ENCODE measurements at places on chromosomes 13 and 19.

- DNase-seq: peak; percentile 27
Observed at GRCh38 chr19:43148233-43148632, 38.1 kb downstream of the PSG5 start.

- peak; percentile 5 for DNase-seq
Observed at GRCh38 chr19:51511353-51511752, 9.8 kb upstream of the SIGLEC12 start.

DNA sequence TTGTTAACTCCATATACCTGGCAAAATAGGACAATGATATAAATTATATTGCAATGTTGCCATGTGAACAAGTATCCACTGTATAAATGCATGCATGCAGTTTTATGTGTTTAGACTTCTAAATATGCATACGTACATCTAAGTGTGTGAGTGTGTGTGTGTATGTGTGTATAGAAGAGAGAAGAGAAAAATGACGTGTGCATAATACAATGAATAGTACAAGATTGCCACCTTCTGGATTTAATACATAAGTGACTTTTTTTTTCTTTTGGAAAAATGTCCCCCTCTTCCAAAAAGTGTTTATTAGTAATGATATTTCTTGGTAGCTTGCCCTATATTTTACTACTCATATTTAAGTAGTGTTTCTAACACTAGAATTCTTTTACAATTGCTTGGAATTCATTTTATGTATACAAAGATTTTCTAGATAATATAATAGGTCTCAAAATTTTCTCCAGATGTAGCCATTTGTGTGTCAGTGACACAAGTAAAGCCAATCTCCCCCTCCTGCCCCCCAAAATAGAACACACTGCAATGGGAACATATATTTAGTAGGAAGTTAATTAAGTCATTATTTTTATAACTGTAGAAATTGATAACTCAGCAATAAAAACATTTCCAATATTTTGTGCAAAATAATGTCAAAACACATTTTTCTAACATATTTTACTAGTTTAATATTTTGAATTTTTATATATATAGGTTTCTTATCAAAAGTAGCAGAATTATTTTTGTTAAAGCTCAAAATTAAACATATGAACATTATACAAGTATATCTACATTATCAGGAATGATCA, 783.3 kb upstream of the ATXN8OS start:
- peak; percentile 39 for DNase-seq

- no peak for DNase-seq
Observed at GRCh38 chr19:56110515-56111448, 10.3 kb downstream of the ZNF787 start.

DNA sequence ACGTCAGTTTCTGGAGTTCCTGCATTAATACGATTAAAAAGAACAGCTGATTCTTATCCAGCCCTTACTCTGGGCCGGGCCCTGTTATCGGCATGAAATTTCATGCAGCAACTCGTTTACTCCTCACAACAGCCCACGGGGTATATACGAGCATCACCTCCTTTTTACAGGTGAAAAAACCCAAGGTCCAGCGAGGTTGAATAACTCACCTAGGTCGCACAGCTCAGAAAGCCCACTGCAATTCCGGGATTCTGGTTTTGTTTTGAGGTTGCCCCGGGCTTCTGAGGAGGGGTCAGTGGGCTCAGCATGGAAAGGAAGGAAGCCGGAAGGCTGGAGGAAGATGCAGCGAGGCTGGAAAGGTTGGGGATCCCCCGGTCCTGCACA, 577 bp upstream of the ACP7 start:
- no peak for DNase-seq

DNA sequence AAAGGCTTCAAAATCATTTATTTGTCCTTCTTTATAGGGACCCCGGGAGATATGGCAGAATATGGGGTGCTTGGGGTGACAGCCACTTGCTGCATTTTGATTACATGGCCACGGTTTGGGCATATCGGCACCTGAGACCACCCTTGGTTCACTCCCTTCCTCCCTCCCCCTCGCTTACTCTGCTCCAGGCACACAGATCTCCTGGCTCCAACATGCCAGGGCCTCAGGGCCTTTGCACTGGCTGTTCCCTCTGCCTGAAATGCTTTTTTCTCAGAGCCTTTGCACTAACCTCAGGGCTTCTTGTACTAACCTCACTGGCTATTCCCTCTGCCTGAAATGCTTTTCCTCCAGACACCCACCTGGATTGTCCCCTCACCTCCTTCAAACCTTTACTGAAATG, 23.8 kb downstream of the VAV1 start:
- DNase-seq: no peak

- DNase-seq: no peak
Observed at GRCh38 chr19:3538258-3538929, 580 bp upstream of the TEKTIP1 start.

- no peak for DNase-seq
Observed at GRCh38 chr19:7902796-7903243, 857 bp upstream of the MAP2K7 start.

DNA sequence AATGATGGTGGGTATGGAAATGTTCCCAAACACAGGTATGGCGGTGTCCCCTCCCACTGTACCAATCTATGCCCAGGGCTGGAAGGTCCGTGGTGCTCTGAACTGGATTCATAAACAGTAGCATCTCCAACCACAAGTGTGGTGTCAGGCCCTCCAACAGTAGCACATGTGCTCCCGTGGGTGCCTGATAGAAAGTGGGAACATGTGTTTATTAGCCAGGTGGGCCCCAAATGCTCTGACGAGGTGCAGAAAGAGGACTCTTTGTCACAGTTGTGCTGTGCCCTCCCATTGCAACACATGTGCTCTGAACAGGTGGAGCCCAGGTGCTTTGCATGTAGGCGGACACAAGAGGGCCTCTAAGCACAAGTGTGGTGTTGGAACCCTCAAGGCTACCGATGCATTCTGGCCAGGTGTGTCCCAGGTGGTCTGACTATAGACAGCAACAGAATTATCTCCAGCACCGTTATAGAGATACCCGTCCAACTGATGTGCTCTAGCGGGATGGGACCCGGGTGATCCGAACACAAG, 75.4 kb upstream of the ZNF30 start:
- DNase-seq: no peak

- no peak for DNase-seq
Observed at GRCh38 chr19:35787227-35787799, 11.9 kb downstream of the ARHGAP33 start.

DNA sequence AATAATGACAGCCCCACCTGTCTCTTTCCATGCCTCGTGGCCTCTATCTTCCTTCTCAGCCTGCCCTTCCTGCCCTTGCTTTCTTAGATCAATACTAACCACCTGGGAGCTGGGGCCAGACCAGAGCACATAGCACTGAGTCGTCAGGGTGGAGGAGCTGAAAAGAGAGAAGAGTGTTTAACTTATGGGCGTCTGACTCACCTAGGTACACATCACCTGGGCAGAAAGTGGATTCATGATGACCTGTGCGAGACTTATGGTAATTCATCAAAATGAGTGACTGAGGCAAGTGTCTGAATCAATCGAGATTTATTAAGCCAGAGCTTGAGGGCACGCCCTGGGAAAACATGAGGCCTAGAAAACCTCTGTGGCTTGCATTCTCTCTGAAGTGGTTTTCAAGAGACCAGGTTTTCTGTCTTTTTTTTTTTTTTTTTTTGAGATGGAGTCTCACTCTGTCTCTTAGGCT, 19.2 kb downstream of the CEACAM6 start:
- no peak for DNase-seq

- no peak for DNase-seq
Observed at GRCh38 chr19:50518091-50519005, 4.6 kb upstream of the ASPDH start.

- peak; percentile 86 for DNase-seq
Observed at GRCh38 chr13:43107780-43108179, 84.4 kb downstream of the DNAJC15 start.

- no peak for DNase-seq
Observed at GRCh38 chr13:91312324-91312723, 35.2 kb upstream of the MIR17HG start.

DNA sequence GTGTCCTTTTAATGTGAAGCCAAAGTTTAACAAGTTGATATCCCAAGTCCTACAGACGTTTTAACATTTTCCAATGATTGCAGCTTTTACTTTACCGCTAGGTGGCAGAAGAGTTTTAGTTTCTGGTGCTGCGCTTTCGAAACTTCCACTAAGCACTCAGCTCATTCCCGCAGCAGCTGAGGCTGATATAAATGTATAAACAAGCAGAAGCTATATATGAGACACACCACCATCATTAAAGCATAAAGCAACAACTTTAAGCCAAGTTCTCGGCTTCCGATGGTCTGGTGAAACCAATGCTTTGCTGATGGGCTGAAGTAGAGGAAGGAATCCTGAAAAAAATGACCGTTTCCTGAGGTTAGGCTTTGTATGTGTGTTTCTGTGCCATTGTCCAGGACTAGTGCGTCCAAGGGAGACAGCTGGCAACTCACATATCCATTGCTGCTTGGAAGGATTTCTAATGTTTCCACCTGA, 753.9 kb downstream of the OLFM4 start:
- peak; percentile 48 for DNase-seq

DNA sequence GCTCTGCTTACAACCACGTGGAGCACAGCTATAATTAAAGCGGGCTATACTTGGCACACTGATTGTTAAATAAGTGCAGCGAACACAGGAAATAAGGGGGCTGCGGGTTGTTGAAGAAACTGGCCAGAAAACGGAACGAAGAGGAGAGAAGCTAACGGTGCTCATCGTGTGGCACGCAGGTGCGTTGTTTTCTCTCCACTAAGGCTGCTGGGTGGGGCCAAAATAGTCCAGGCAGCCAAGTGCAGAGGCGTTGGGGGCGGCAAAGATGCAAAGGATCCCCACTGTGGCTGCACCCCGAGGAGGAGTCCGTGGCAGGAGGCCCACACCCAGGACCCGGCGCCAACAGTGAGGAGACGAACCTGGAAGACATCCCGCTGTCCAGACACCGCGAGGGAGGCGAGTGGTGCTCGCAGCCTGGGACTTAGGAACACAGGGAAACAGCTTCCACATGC, 8.1 kb upstream of the ARL11 start:
- DNase-seq: no peak

DNA sequence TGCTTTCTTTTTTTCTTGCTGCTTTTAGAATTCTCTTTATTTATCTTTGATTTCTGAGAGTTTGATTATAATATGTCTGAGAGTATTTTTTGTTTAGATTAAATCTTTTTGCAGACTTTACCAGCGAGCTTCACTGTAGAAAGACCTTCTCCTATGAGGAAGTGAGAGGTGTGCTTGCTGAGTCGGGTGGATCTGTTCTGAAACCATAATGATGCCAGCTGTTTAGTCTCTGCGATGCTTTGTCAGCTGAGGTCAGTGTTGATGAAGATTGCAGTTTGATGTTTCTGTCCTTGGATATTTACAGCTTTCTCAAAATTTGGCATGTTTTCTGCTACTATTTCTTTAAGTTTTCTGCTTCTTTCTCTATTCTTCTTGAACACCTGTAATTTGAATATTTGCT, 309.1 kb upstream of the SLITRK6 start:
- no peak for DNase-seq

- no peak for DNase-seq
Observed at GRCh38 chr19:22623841-22624221, 10.3 kb upstream of the ZNF492 start.

- DNase-seq: no peak
Observed at GRCh38 chr13:111950697-111951096, 116.3 kb upstream of the SOX1 start.

DNA sequence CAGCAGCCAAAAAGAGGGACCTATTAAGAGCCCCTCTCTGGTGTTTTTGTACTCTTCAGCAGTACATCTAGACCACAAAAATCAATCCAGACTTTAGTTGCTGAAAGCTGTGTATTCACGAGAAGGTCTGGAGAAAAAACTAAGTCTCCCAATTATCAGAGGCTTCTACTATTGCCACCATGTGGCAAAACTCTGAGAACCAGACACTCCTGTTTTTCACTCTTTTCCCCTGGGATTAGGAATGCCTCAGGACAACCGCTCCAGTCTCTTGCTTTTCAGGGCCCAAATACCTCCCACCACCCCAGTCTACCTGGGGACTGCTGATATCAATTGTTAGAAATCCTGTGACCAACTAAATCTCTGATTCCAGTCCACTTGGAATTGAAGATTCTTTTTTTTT, 30.1 kb upstream of the OBI1 start:
- no peak for DNase-seq

GRCh38 chr13:42803563-42804204, 22.3 kb downstream of the FAM216B start:
- peak; percentile 76 for DNase-seq

- DNase-seq: no peak
Observed at GRCh38 chr13:102774591-102775520, 1.3 kb upstream of the TEX30 start.

DNA sequence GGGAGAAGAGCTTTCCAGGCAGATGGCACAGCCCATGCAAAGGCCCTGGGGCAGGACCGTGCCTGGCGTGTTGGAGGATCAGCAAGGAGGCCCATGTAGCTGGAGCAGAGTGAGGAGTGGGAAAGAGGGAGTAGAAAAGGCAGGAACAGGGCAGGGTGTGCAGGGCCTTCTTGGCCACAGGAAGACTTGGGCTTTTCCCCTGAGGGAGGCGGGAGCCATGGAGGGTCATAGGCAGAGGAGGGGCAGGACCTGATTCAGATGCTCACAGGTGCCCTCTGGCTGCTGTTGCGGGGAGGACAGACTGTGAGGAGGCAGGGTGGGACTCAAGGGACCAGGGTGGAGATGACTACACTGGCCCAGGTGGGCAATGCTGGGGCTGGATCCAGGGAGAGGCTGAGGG, 13.8 kb upstream of the PTPRS start:
- DNase-seq: no peak

GRCh38 chr19:2190848-2191455, 27.2 kb downstream of the DOT1L start:
- DNase-seq: no peak

- DNase-seq: no peak
Observed at GRCh38 chr13:94395860-94396259, 83.6 kb downstream of the DCT start.

GRCh38 chr13:33051632-33052031, 35.4 kb downstream of the KL start:
- no peak for DNase-seq

DNA sequence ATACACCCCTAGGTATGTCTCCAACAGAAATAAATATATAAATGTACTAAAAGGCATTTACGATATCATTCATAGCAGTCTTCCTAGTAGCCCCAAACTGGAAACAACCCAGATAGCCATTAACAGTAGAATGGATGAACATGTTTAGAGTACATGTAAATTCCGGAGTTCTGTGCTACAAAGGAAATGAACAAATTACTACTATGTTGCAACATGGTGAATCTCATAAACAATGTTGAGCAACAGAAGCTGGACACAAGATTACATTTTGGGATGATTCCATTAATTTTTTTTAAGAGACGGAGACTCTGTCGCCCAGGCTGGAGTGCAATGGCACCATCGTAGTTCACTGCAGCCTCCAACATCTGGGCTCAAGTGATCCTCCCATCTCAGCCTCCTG, 5.9 kb upstream of the SLC7A10 start:
- DNase-seq: no peak

All from fibroblast of skin of right biceps (primary cell).